Peyer's patch (tissue), 4 donors: ENCODE measurements at places on chromosomes 7 and 10. TPM values are rescaled to one million over a fixed set of nuclear protein-coding genes. Genes with fewer than 3 reads are reported as not detected.
A peak's percentile ranks its signal among the peaks of the same experiment; 100 is the strongest.

DNA sequence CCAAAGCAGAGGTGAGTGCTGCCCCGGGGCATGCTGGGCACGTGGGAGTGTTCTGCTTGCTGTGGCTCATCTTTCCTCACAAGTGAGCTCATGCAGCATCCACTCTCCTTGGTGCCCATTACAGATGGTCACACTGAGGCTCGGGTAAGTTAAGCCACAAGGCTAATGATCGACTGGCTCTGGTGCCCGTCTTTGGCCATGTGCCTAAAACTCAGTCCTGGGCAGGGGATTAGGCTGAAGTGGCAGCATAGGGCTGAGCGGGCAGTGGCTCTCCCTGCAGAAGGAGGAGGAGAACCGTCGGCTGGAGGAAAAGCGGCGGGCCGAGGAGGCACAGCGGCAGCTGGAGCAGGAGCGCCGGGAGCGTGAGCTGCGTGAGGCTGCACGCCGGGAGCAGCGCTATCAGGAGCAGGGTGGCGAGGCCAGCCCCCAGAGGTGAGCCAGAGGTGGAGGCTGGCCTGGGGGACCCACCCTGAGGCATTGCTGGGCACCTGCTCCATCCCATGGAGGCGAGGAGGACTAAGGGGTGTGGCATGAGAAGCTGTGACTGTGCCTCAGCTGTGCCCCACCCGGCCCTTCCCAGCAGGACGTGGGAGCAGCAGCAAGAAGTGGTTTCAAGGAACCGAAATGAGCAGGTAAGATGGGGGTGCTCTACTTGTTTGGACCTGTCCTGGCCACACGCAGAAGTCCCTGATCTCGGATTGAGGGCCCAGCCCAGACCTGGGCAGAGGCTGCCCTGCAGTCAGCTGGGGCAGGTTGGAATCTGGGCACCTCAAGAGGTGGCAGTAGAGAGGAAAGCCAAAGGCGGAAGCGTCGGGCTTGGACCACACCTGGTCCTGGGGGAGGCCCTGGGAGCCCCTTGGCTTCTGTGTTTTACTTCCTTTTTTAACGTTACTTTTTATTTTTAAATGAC lies 7.3 kb downstream of the PGAM2 start:
- peak; percentile 74 for DNase-seq

TRRAP gene
- 60.3 TPM for total RNA-seq

GRCh38 chr7:27197137-27198042 lies 2.5 kb downstream of the HOXA13 start:
- no peak for DNase-seq

SLC13A1 gene
- total RNA-seq = 93.2 TPM

GRCh38 chr7:128264477-128264876 lies 23.4 kb downstream of the LEP start:
- DNase-seq = no peak

BTBD16 gene
- not detected for total RNA-seq

DNA sequence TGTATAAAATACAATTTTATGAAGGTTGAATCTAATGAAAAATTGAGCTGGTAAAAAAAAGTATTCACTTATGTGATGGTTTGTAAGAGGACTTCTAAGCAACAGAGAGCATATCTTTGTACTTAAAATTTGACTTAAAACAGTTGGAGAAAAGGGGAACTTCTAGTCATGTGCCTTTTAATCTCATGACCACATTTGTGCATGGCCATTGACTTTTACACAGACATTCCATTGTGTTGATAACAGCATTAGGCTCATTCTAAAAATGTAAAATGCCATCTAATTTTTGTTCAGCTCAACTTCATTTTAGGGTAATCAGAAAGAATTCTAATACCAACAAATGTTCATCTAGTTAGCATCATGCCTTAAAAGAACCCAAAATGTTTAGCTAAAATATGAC lies 119.9 kb downstream of the HPSE2 start:
- DNase-seq = no peak

CPA4 gene
- total RNA-seq = not detected

DHTKD1 gene
- total RNA-seq = 22.1 TPM

NPY4R2 gene
- 3.3 TPM for total RNA-seq

DNA sequence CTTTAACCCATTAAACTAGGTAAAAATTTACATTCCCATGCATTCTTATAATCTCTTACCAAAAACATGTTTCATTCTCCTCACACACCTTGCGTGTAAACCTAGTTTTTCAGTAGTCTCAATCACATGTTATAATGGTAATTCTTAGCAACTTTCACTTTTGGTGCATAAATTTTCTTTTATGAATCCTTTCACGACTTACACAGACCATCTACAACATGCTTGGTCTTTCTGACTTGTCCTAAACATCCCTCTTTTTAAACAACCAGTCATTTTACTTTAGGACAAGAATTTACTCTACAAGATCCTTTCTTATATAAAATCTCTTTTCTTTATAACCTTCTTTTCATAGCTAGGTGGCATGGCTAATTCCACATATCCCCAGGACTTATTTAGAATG lies 25.8 kb downstream of the FBXL13 start:
- DNase-seq = no peak

CDK6 gene
- total RNA-seq = 42.4 TPM

GRCh38 chr7:4268040-4268965 lies 413.8 kb upstream of the FOXK1 start:
- DNase-seq = no peak

DNA sequence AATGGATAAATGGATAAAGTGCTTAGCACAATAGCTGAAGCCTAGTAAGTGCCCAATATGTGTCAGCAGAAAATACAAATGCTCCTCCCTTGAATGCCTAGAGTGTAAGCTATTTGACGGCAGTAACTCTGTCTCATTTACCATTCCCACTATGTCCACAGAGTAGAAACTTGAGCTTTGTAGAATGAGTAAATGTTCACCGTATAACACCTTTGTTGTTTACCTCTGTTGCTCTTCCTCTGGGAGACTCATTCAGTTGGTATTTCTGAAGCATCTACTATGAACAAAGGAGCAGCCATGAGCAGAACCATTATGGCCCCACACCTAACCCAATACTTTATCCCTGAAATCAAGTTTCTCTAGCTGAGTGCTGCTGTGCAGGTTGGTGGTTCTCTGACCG lies 8.4 kb upstream of the SLC16A12 start:
- no peak for DNase-seq

DNA sequence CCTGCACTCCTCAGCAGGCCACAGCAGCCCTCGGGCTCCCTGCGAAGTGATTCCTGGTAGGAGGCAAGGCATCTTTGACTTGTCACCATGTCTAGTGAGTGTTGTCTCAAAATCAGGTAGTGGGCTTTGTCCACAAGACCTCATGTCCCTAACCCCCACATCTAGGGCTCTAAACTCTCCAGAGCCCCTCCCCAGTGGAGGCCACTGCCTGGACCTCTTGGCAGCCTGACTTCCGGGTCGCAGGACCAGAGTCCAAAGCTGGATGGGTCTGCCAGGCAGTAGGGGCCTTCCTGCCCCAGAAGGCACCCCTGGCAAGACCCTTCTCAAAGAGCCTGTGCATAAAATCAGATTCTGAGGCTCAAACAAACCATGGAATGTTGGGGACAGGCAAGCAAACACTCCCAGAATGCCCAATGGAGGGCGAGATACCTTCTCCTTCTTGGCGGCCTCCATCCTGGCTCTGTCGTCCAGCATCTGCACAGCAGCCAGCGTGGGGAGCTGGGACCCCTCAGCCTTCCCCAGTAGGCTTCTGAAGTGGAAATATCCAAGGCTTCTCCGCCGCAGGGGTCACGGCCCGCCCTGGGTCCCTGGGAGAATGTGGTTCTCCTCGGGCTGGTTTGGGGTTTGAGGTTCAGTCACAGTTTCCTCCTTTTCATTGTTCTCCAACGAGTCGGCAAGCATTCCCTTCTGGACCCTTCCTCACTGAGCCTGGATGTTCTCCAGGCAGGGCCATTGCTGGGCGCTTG lies 586 bp downstream of the GCK start:
- no peak for DNase-seq

PDE1C gene
- 2.5 TPM for total RNA-seq

NEUROD6 gene
- not detected for total RNA-seq

CBX3 gene
- 74.3 TPM for total RNA-seq

LIPF gene
- total RNA-seq = not detected

DNA sequence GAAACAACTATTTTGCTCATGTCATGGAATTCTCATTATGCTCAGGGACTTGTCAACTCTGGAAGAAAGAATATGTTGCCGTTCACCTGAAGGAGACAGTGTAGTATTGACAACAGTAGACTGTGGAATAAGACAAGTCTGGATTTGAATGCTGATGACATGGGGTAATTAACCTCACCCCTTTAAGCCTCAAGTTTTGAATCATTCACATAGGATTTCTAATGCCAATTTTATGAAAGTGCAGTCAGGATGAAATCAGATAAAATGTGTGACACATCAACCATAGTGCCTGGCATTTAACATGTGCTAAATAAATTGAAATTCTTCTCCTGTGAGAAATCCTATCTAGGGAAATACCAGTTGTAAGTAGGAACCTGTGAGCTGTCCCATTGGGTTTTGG lies 305.8 kb downstream of the KIF20B start:
- no peak for DNase-seq

GRCh38 chr10:75738924-75739323 lies 307.5 kb downstream of the LRMDA start:
- DNase-seq = no peak

DNA sequence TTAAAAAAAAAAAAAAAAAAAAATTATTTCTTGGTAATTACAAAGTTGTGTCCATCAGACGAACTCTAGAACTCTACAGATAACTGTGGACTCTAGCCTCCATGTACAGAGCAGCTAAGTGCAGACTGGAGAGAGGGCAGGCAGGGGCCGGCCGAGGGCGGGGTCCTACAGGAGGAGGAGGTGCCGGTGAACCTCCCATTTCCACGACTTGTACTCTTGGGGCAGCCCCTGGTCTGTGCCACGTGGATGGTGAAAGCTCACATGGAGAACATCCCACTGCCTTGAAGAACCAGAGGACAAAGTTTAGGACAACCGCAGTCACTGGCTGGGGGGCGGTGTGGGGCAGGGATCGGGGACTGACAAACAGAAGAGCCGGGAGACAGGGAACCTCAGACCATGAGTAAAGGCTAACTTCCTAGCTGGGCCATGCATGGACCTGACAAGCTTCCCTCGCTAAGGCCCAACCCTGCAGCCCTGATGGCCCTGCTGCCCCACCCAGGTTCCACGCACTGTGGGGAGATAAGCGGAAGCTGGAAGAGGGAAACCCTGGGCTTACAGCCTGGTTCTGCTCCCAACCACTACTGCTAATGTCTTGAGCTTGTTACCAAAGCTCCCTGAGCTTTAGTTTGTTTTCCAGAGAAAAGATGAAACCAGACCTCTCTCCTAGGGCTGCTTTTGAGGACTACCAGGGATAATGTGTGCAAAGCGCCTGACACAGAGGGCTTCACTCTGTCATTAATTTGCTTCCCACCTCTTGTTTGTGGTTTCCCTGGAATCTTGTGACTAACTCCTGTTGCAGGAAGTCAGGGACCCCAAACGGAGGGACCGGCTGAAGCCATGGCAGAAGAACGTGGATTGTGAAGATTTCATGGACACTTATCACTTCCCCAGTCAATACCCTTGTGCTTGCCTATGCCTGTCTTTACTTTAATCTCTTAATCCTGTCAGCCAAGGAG lies 16.1 kb upstream of the SEC61G start:
- no peak for DNase-seq

CARD11 gene
- total RNA-seq = 3.1 TPM

DNA sequence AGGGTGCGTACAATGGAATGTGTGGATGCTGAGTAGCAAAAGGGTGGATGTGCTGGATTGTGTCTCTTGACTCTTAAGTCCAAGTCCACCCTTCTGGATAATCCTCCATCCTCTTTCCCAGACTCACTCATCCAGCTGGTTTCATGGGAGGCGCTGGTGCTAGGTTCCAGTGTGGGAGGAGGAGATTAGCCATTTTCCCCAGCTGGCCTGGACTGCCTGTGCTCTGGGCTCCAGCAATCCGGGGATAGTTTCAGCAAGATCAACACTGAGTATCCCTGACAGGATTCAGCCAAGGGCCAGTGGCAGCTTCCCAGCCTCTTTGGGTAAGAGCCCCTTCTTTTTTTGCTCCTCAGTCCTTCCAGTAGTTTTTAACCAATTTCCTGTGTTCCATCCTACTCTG lies 21.6 kb upstream of the TRIL start:
- no peak for DNase-seq

DNA sequence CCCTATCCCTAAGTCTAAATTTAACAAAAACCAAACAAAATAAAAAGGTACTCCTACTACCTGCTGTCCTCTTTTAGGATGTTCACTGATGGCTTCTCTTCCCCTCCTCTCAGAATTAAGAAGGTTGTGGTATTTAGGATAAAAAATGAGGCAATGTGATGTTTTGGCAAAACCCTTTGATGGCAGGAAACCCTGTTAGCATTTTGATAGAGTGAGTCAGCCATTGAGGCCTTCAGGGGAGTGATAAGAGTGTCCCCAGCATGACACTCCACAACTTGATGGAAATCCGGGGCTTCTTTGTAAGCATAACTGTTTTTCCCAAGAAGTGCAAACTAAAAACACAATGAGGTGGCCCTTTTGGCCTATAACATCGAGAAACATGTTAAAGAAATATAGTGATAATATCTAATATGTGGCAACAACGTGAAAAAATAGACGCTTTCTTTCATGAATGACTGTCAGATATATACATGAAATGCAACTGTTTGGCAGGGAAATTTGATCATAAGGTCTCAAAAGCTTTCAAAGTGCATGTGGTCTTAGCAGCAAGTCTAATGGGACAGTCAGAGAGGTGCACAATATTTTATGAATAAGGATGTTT lies 55.0 kb downstream of the PRTFDC1 start:
- no peak for DNase-seq

DNA sequence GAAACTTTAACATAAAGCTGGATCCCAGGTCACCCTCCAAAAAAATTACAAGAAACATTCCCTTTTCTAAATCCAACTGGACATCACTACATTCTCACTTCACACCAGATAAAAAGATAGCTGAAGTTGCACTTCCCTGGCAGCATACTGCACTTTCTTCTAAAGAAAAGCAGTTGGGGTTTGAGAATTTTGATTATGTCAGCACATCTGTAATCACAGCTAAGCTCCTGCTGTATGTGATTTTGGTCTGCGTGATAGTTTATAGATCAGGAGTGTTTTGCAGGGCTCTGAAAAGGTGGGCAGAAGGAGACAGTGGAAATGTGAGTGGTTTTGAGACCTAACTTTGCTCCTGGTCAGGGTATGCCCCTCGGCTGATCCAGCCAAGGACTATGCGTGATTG lies 199.1 kb upstream of the AKR1E2 start:
- no peak for DNase-seq

HOXA11 gene
- not detected for total RNA-seq

- DNase-seq = no peak
Measured at GRCh38 chr10:475709-476454, 213.6 kb downstream of the DIP2C start.

DNA sequence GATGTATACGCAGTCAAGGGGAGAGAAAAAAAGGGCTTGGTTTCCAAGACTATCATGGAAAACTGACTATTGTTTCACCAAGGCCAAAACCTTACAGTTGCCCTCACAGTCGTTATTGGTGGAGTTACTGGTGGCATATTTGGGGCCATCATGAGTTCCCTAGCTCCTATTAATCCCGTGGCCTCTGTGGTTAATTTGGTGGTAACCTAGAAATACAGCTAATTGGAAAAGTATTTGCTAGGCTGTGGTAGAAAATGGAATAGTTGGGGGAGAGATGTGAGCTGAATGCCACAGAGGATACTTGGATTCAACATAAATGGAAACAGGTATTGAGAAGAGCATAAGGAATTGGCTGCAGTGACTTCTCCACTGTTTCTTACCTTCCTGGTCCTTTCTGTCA lies 450.7 kb downstream of the KCNMA1 start:
- no peak for DNase-seq
